ENCODE measurements at places on chromosomes 6 and 20.

- no peak for DNase-seq
Observed at GRCh38 chr6:134714679-134715078, 235.2 kb downstream of the ALDH8A1 start.

- no peak for DNase-seq
Observed at GRCh38 chr6:155582016-155582991, 126.7 kb upstream of the NOX3 start.

DNA sequence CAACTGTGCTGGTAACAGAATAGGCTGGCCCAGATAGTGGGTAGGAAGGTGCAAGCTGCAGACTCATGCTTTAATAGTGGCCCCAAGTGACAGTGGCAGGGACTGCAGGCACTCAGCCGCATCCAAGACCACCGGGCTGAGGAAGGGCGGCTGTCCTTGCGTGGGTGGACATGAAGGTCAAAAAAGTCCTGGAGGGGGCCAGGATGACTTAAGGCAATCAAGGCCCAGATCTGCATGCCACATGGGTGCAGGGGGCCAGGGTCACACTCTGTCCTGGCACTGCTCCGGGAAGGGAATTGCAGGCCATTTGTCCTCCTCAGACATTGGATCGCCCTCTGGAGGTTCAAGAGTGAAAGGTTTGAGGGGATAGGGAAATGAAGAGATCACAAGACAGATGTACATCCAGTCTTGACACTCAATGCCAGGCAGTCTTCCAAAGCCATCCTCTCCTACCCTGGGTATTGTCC is 10.4 kb upstream of the VNN2 start:
- DNase-seq = peak; percentile 25

DNA sequence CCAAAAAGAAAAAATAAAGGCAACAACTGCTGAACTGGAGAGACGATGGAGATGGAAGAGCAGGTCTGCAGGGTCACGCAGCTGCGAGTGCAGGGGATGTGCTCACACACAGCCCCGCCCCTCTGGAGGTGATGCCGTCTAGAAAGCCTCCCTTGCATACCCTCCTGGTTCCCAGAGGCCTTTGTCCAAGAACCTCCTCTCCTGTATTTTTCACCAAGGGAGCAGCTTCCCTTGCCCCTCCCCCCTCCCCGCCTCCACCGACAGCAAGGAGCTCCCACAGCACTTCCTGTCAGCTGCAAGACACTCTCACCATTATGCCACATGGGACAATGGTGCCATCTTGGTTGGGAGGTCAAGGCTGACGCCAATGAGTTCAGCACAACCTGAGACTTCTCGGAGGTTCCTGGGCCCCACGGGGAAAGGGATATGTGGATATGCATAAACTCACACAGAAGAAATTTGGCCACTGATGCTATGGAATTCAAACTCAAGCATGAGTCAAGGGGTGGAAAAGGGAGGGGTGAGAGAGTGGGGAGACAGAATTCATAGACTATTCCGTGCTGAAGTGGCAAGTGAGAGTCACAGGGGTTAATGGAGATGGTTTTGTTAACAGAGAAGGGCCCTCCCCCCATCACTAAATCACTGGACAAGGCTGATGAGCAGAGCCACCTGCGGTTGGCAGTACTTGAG is 132.9 kb downstream of the SCML4 start:
- DNase-seq = no peak

GRCh38 chr6:45136495-45136894 is 191.6 kb upstream of the RUNX2 start:
- DNase-seq = no peak

GRCh38 chr6:4612636-4613171 is 163.5 kb upstream of the CDYL start:
- no peak for DNase-seq

DNA sequence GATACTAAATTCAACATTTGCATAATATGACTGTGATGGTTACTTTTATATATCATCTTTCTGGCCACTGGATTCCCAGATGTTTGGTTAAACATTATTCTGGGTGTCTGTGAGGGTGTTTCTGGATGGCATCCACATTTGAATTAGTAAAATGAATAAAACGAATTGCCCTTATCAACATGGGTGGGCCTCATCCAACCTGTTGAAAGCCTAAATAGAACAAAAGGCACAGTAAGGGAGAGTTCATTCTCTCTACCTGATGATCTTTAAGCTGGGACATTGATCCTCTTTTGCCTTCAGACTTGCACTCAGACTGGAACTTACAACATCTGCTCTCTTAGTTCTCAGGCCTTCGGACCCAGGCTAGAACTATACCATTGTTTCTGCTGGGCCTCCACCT is 57.6 kb downstream of the CD24 start:
- DNase-seq = no peak

DNA sequence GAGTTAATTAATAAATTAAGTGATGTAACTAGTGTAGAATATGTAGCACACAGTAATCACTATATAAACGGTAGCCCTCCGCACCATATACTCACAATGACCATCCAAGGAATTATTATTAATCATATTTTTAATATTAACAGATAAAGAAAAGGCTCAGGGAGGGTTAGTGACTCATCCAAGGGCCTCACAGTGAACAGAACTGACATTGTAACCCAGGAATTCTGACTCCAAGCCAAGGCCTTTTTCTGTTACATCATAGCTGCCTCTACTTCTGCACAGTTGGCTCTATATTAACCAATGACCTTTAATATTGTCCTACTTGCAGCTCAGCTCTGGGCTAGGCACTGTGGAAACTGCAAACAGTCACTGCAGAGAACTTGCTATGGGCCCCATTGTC is 117.5 kb upstream of the SIRPG start:
- DNase-seq = no peak

- DNase-seq = no peak
Observed at GRCh38 chr6:63904650-63905248, 269.1 kb downstream of the PHF3 start.

DNA sequence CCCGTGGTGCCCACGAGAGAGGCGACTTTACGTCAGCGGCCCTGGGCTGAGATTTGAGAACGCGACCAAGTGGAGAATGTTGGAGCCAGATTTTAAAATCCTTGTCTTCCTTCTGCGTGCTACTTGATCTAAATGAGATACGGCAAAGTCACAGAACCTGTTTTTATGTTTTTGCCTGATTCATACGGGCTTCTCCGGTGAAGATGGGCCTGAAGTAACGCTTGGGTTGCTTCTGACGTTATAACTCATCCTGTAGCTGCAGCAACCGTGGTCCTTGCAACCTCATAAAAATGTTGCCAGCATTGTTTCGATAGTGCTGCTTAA is 462 bp upstream of the SLC35B3 start:
- DNase-seq = no peak

DNA sequence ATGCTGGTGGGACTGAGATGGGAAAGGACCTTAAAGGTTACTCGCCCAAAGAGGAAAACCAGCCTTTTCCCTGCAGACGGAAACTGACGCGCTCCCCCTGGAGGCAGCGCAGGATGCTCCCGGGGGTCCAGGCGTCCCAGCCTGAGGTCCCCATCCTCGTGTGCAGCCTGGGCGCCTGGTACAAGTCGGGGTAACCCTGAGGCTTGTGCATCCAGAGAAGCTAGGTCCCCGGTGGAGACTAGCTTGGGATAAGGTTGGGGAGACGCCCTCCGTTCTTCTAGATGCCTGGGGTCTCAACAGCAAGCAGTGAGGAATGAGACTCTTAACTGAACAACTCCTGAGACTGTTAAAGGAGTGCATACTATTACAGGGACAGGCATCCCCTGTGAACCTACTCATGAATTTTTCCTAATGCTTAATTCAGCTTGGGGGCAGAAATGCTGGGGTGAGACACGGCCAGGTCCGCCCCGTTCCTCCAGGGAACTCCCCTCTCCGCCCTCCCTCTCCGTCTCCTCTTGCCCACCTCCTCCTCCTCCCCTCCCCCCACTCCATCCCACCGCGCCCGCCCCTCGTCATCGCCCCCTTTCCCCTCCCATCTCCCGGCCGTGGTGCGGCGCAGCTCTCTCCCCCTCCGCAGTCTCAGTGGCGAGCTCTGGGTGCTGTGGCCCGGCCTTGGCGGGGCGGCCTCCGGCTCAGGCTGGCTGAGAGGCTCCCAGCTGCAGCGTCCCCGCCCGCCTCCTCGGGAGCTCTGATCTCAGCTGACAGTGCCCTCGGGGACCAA is at the start of gene PRSS35:
Gene PRSS35, plus strand, starts transcription at position 634 of the 781 bp plus-strand sequence. CDS start 10,908 bp downstream, outside the sequence.
- peak; percentile 28 for DNase-seq

GRCh38 chr20:620246-620645 is 10.1 kb upstream of the TCF15 start:
- no peak for DNase-seq

GRCh38 chr20:46789339-46790028 is 80.0 kb downstream of the SLC2A10 start:
- DNase-seq = no peak

DNA sequence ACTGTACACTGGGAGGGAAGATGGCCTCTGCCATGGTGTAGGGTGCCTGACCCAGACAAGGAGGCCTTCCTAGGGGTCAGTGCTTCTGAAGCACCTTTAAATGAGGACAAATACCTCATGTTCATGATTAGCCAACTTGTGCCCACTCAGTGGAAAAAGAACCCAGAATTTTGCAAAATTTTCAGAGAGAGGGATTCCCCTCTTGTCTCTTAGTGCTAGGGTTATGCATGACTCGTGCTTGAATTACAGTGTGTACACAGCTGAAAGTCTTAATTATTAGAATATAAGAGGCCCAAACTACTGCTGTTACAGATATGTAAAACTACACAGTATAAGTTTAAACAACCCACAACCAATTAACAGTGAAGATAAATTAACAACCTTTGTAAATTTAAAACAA is 38.0 kb downstream of the HLA-G start:
- no peak for DNase-seq

GRCh38 chr6:151763938-151764680 is 43.4 kb upstream of the ESR1 start:
- peak; percentile 49 for DNase-seq

DNA sequence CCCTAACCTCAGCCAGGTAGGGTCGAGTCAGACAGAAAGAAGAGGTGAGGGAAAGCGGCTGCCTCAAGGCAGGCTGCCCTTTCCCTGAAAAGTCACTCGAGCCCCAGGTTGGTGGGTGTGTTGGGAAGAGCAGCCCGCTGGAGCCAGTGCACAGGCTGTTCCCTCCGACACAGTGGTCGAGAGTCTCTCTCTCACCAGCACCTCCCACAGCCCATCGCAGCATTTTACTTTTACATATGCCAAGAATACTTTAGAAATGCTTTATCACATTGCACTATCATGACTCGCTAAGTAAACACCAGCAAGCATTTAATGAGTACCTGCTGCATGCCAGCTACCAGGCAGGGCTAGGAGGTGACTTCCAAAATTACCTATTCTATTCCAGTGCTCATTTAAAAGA is 1.7 kb downstream of the PRPH2 start:
- no peak for DNase-seq

DNA sequence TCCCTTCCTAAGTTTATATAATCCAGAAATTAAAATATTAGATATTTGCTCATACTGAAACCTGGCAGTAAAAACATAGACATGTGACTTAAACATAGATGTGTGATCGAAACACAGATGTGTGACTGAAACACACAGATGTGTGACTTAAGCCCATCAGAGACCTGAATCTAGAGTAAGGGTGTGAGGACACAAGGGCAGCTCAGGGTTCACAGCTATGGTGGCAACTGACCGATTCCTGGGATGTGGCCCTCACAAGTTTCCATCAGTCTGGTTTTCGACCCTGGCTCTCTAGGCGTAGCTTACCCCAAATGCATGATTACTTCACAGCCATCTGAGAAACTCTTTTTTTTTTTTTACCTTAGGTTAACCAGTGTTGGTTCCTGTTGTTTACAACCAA is 137.0 kb downstream of the NRN1 start:
- DNase-seq = no peak

DNA sequence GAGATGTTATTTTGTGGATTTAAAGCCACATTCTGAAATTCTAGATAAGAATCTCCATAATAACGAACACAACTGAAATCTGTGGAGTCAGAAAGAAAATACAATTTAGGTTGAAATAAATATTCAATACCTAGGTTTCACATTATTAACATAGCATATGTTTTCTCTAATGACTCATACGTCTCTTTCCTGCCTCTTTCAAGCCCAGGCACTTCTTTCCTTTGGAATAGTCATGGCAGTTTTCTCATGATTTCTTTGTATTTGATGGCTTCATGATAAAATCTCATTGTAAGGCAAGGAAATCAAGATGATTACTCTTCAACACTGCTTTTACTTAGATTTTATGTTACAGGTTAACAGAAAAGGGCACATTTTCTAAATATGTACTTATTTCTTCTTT is 803.7 kb downstream of the PHF3 start:
- no peak for DNase-seq

GRCh38 chr6:138714493-138714892 is 59.1 kb upstream of the CCDC28A start:
- DNase-seq = no peak

- no peak for DNase-seq
Observed at GRCh38 chr20:61628480-61628879, 376.4 kb downstream of the CDH4 start.

- DNase-seq = peak; percentile 26
Observed at GRCh38 chr6:79072640-79073181, 5.3 kb downstream of the PHIP start.

DNA sequence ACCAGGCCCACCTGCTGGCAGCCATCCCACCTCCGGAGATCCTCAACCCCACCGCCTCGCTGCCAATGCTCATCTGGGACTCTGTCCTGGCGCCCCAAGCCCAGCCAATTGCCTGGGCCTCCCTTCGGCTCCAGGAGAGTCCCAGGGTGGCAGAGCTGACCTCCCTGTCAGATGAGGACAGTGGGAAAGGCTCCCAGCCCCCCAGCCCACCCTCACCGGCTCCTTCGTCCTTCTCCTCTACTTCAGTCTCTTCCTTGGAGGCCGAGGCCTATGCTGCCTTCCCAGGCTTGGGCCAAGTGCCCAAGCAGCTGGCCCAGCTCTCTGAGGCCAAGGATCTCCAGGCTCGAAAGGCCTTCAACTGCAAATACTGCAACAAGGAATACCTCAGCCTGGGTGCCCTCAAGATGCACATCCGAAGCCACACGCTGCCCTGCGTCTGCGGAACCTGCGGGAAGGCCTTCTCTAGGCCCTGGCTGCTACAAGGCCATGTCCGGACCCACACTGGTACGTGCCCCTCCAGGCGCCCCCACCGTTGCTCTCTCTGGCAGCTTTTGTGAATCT is 1.1 kb downstream of the SNAI1 start:
- DNase-seq = no peak

DNA sequence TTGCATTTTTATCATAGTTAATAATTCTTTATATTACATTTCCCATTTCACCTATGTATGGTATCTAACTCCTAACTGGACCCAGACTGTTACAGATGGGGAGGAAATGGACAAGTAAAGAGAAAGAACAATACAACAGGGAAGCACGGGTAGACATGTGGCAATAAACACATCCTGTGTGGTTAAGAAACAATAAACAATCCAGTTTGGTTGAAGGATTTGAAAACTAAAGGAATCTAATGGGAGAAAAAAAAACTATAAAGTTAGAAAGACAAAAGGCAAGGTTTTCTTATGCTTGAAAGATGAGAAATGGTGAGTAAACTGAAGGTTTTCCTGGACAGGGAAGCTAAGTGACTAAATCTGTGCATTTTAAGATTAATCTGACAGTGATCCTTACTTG is 34.9 kb upstream of the ALDH8A1 start:
- no peak for DNase-seq

GRCh38 chr6:123812621-123813020 is 9.0 kb downstream of the NKAIN2 start:
- no peak for DNase-seq

- no peak for DNase-seq
Observed at GRCh38 chr6:18436341-18436740, 49.2 kb downstream of the RNF144B start.

- DNase-seq = no peak
Observed at GRCh38 chr20:496126-496696, 33.9 kb upstream of the TBC1D20 start.

GRCh38 chr6:137698636-137699030 is 168.4 kb upstream of the TNFAIP3 start:
- DNase-seq = no peak

All from GM13977 (cell line).